ENCODE measurements at places on chromosomes 5 and 9.

DNA sequence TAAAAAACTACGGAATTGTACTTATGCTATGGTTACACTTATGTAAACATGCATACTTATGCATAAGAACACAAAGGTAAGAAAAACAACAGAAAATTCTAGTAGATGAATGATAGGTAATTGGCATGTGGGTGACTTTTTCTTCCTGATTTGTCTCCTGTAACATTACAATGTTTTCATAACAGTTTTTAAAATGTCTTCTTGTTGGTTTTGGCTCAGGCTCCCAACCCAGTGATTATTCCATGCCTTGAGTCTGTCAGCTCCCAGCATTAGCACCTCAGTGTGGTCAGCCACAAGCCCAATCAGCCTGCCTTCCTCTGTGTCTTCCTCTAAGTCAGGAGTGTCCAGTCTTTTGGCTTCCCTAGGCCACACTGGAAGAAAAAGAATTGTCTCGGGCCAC lies 7.9 kb upstream of the FOXE1 start:
- DNase-seq: no peak

DNA sequence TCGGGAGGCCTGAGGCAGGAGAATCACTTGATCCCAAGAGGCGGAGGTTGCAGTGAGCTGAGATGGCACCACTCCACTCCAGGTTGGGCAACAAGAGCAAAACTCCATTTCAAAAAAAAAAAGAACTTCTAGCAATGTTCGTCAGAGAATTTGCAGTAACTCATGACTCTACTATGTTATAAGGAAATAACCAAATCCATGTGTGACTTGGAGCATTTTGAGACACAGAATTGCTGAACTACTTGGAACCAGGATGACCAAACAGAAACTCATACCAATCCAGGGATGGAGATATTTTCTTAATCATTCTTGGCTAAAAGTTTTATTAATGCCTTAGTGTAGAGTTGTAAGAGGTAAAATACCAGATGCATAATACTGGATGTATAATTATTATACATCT lies 99.9 kb upstream of the BNC2 start:
- no peak for DNase-seq

- DNase-seq: no peak
These were observed 56.9 kb upstream of the TBC1D2 start for GRCh38 chr9:98312365-98312764.

DNA sequence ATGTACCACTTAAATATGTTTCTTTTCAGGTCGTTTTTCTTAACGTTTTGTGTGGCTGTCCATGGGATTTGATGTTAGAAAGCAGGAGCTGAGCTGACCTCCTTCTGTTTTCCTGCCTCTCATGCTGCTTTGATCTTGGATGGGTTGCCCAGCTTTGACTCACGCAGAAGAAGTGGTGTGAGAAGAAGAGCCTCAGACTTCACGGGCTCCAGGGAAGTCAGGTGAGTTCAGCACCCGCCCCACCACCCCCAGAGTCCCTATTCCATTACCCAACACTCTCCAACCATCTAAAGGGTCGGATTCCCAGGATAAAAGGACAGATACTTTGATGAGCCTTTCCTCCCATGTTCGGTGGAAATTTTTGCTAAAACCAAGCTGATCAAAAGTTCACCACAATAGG lies 373.4 kb downstream of the IRX2 start:
- DNase-seq: no peak

DNA sequence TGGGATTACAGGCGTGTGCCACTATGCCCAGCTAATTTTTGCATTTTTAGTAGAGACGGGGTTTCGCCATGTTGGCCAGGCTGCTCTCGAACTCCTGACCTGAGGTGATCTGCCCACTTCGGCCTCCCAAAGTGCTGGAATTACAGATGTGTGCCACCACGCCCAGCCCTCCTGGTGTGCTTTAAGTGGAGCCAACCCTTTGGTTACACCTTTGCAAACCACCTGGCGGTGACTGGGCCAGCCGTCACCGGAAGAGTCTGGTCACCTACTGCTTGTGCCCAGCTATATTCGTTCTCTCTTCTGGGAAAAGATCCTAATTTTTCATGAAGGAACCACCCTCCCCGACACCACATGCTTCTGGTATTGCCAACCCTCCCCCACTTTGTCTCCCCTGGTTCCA lies 35.9 kb downstream of the COL23A1 start:
- no peak for DNase-seq

DNA sequence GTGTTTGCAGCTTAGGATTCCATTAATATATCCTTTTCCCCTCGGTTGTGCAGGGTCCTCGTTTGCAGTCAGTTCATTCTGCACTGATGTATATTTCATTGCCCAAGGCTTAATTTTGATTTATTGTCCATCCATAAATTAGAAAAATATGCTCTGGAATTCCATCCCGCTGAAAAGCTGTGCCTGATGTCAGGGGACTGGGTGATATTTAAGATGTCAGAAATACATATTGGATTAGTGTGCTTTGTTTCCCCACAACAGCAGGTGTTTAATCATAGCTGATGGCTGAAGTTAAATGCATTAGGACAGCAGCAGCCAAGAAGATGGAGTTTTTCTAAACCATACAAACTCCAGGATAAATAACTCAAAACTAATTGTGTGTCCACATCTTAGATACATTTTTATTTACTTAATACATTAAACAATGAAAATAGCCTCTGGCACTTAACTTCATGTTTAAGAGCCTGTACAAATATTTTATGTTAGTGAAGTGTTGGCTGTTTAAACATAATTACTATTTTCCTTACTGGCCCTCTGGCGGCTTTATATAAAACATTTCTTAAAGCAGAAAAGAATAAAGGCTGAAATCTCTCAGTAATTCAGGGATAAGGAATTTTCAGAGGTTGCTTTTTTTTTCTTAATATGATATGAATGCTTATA lies 170.4 kb upstream of the TBCA start:
- no peak for DNase-seq

DNA sequence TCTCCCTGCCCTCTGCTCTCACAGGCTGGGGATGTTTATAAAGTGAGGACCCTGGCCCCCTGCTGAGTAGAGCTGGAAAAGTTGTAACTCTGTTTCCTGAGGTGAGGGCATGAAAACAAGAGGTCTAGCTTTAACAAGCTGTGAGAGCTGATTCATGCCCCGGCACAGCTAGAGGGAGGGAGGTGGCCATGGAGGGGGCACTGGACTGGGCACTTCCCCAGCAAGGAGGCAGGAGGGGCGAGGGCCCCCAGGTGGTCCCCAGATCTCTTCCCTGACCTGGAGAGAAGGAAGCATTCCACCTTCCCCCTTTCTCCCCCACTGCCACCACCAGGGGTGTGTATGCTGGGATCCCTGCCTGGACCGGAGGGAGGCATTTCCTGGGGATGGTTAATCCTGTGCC lies at the start of gene MSMP:
Gene MSMP, minus strand, starts transcription at position 13 of the 400 bp plus-strand sequence. CDS start 147 bp downstream, outside the sequence.
- no peak for DNase-seq

GRCh38 chr9:77987880-77988525 lies 43.6 kb downstream of the GNAQ start:
- DNase-seq: no peak

GRCh38 chr5:107615299-107615817 lies 55.4 kb downstream of the EFNA5 start:
- no peak for DNase-seq

All from T-cell (primary cell).